ENCODE measurements at places on chromosomes 2 and 18.

DNA sequence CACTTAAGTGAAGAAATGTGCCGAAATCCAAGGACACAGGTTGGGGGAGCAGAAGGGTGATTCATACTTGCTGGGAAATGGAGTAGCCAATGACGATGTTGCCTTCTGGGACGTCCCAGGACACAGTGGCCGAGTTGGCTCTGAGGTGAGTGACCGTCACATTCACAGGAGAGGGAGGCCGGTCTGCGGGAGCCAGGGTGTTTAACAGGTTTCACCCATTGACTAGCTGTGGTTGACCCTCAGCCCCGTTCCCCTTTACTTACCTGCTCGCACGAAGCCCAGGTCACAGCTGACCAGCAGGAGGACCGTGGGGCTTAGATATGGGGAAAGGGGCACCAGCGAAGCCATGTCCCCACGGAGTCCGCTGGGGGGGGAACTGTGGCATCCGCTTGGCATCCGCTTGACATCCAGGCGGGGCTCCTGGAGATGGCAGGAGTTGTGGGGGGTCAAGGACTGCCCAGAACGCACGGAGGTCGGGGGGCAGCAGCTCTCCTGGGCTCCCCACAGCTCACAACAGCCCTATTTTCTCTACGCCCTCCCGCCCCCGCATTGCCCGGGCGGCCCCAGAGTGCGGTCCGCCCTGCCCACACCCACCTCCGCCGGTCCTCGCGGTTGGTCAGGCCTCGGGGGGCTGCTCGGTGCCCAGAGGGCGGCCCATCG is 586 bp downstream of the FNDC4 start:
- no peak for DNase-seq

GRCh38 chr18:43587538-43588153 is 310.4 kb upstream of the SYT4 start:
- DNase-seq, result no peak

GRCh38 chr2:69501301-69501700 is 64.1 kb upstream of the NFU1 start:
- no peak for DNase-seq

DNA sequence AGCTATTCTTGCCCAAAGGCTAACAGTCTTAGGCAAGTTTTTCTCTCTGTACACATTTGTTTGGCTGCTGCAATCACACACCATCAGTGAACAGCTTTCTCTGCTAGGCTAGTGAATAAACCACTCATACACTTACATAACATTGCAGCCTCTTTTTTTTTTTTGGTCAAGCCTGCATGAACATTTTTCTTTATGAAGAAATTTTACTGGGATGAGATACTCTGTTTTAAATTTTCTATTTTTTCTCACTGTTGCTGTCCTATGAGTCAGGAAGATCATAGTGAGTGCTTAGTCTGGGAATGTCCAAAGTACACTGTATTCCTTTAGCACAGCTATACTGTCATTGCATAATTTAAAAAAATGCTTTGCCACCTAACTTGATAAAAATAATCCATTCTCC is 58.5 kb downstream of the ROCK1 start:
- no peak for DNase-seq

DNA sequence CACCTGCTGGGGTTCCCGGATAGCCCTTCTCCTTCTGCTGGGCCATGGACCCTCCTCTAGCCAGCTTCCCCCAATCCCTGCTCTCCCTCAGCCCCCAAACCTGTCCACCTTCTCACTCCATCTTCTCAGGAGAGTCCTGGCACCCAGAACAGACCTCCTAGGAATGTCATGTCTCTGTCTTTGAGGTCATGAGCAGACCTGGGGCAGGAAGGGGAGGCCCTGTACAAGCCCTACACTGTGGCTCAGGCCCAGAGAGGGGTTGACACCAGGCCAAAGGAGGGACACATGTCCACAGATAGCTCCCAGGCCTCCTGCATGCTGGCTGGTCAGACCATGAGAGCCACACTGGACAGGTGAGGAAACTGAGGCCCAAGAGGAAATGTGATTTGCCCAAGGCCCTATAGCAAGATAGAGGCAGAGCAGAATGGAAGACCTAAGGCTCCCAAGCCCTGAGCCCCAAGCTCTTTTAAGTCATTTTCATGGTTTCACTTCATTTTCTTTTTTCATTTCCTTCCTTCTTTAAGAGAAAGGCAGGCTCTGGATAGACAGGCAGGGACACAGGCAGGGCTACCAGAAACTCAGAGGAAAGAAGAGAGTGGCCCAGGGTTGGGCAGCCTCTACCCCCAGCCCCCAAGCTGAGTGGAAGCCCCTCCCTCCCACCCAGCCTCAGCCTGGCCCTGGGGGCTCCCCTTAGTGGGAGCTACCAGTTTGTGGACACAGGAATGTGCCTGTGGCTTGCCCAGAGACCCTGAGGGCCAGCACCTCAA is 159.7 kb downstream of the SMAD7 start:
- DNase-seq, result no peak

DNA sequence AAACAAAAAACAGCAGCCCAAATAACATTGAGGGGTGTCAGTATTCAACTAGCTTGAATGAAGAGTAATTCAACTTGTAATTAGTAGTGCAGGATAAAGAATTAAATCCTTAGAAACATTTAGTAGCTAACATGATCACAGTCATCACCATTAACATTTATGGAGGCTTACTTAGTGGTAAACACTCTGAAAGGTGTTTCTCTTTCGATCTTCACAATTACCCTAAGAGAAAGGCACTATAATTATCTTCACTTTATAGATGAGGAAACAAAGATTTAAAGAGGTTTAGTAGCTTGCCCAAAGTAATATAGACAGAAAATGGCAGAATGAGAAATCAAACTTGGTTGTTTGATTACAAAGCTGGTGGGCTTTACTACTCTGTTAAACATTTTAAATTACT is 81.5 kb downstream of the GAREM1 start:
- DNase-seq, result no peak

DNA sequence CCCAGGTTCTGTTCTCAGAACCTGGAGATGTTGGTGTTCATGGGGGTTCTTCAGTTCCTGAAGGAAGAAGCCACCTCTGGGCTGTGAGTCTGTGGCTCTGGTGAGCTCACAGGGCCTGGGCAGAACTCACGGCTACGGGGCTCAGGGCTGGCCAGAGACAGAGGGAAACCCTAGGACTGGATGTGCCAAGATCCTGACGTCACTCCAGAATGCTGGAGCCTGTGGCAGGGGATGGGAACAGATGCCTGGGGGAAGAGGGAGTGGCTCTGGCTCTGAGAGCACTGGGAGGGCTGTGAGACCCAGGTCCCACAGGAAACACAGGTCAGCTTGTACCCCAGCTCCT is at the start of gene OTOF:
Gene OTOF, minus strand, starts transcription at position 214 of the 343 bp plus-strand sequence.
- DNase-seq, result no peak

DNA sequence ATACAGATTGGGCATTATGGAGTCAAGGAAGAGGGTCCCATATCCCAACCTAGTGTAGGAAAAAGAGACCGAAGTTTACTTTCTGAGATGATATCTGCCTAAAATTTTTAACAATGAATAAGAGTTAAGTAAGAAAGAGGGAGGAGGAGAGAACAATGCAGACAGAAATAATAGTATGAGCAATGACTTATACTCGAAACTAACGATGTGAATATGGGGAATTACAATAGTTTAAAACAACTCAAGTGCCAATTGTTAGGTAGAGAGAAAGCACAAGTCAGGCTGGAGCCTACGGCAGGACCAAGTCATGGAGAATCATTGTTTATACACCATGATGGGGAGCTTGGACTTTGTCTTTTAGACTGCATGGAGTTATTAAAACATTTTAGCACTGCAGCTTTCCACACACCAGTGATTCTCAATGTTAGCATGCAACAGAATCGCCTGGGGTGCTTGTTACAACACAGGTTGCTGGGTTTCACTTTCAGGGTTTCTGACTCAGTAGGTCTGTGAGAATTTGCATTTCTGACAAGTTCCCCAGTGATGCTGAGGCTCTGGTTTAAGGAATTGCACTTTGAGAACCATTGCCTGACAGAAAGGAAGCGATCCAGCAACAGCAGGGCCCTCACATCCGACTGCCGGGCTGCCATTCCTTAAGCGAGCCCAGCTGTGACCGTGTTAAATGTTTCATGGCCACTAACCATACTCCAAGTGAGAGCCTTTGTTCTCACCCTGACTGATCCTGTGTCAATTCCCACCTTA is 511.2 kb downstream of the DCDC2C start:
- no peak for DNase-seq

- no peak for DNase-seq
Observed at GRCh38 chr2:30823452-30823851, 16.2 kb upstream of the CAPN13 start.

- no peak for DNase-seq
Observed at GRCh38 chr2:177143444-177143843, 69.2 kb upstream of the HNRNPA3 start.

DNA sequence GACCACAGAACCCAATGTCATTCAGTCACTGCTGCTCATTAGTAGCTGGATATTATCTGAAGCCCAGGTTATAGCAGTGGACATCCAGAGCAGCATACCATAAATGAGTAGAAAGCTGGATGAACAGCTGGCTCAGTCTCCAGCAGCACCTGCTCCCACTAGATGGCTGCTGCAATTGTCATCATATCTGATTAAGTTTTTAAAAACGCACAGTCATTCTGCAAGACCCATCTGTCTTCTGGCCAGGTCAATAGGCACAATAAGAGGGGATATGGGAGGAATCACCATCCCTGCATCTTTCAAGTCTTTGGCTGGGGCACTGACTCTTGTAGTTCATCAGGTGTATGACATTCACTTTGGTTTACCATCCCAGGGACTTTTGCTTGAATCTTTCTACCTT is 55.1 kb upstream of the XDH start:
- no peak for DNase-seq

All from stimulated activated CD4-positive, alpha-beta T cell treated with anti-CD3 and anti-CD28 coated beads, Interleukin-12 subunit alpha, Interleukin-12 subunit beta, amount 100 ng/mL, for 24 hours (primary cell).